HT1080 (cell line): ENCODE measurements at places on chromosomes 5 and 9.

DNA sequence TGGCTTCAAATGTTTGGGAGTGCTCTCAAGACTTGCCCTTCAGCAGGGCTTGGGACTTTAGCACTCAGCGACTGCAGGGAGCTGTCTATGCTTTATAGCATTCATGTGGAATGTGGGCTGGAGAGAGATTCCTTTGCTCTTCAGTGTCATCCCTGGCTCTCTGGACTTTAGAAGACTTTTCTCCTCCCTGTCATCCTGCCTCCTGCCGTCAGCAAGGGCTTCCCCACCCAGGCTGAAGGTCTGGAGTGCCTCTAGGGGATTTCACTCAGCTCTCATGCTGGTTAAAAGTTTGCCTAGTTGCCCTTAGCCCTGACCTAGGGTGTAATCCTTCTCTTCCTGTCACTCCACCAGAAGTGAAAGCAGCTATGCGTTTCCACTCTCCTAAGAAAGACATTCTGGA is 210.9 kb downstream of the FRMD3 start:
- no peak for DNase-seq

GRCh38 chr5:179375831-179376365 is 30.6 kb upstream of the ADAMTS2 start:
- DNase-seq, result no peak

DNA sequence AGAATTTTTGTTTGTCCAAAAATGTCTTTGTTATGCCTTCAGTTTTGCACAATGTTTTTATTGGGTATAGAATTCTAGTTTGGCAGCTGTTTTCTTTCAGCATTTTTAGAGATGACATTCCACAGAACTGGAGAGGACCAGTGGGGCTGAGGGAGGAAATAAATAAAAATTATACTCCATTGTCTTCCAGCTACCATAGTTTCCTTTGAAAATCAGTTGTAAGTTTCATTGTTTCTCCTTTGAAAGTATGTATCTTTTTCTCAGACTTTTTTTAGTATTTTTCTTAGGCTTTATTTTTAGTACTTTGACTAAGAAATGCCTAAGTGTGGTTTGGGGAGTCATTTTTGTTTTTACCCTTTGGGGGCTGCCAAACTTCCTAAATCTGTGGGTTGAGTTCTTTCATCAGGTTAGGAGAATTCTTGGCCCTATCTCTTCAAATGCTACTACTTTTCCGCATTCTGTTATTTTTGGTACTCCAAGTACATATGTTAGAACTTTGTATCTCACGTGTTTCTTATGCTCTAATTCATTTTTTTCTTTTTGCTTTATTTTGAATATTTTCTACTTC is 15.2 kb upstream of the FBLL1 start:
- no peak for DNase-seq

- no peak for DNase-seq
Measured at GRCh38 chr9:110008663-110009062, 199.3 kb downstream of the C9orf152 start.

- peak; percentile 45 for DNase-seq
Measured at GRCh38 chr9:136975644-136976043, 1.7 kb upstream of the PTGDS start.
